ENCODE measurements at places on chromosomes 7 and 10. TPM values are rescaled to one million over a fixed set of nuclear protein-coding genes. Genes with fewer than 3 reads are reported as not detected.

The SPDYE1 gene
- not detected for total RNA-seq

GRCh38 chr7:88268051-88268450 is 38.6 kb downstream of the STEAP4 start:
- no peaks in the 10 kb centered on the region for H3K36me3 ChIP-seq
- DNase-seq: no peak
- H3K27me3 ChIP-seq: no peaks in the 10 kb centered on the region
- H3K4me1 ChIP-seq: no peaks in the 10 kb centered on the region

GRCh38 chr10:5615316-5615715 is 51.1 kb downstream of the ASB13 start:
- DNase-seq: no peak
- H3K27me3 ChIP-seq: no peaks in the 10 kb centered on the region

The HPSE2 gene
- total RNA-seq: 1.8 TPM

GRCh38 chr10:43273543-43273942 is 6.7 kb upstream of the RASGEF1A start:
- no peaks in the 10 kb centered on the region for H3K4me1 ChIP-seq
- DNase-seq: no peak
- no peak overlapping the region for H3K4me3 ChIP-seq
- no peaks in the 10 kb centered on the region for H3K27me3 ChIP-seq

The DNAJC12 gene
- total RNA-seq: 5.1 TPM

DNA sequence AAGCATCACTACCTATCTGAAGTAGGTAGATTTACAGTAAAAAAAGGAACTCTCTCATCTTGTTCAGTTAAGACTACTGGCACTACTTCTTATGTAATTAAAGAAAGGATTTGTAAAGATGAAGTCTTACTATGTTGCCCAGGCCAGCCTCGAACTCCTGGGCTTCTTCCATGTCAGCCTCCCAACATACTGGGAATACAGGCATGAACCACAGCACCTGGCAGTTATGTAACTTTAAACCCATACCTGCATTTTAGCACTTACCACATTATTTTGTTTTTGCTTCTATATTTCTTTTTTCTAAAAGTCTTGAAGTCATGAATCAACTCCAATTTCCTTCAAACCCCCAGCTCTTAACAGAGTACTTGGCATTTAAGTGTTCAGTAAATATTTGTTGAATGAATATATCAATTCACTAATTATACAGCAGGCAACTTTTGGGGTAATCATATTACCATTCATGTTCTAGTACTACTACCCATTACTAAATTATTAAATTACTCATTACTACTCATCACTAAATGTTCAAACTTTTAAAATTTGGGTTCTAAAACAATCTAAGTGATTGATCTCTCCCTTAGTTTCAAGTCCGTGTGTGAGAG is 31.6 kb upstream of the CCDC71L start:
- no peak for DNase-seq
- no peaks in the 10 kb centered on the region for H3K36me3 ChIP-seq
- no peaks in the 10 kb centered on the region for H3K27me3 ChIP-seq
- H3K27ac ChIP-seq: no peak overlapping the region
- no peaks in the 10 kb centered on the region for H3K4me1 ChIP-seq
- no peak overlapping the region for H3K4me3 ChIP-seq

DNA sequence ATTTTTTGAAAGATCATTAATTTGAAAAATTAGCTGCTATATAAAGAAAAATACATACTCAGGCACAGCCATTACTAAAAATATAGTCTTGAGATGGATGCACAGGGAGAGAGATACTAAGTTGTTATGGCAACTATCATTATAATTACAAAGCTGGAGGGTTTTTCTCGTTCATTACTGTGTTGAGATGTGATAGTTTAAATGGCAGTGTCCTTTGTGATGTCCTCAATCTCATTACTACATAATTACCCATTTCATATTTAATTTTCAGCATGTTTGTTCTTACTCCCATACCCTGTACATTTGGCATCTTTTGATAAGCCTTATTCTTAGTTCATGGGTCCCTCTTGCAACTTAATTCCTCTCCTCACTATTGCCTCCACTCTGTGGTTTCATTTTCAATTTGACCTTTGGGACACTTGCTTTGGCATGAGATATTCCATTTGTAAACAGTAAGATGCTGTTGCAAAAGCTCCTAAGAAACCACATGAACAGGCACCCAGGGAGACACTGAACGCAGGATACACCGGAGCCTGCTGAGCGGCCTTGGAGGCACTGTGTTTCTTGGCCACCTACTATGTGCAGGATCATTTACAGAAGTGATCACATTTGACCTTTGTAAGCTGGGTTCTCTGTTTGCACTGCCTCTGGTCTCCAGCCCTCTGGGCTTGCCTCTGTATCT is 4.8 kb upstream of the CPXM2 start:
- no peaks in the 10 kb centered on the region for H3K27me3 ChIP-seq
- no peak overlapping the region for H3K4me3 ChIP-seq
- DNase-seq: no peak
- peaks cover 4% of the 10 kb centered on the region for H3K4me1 ChIP-seq
- no peaks in the 10 kb centered on the region for H3K36me3 ChIP-seq

DNA sequence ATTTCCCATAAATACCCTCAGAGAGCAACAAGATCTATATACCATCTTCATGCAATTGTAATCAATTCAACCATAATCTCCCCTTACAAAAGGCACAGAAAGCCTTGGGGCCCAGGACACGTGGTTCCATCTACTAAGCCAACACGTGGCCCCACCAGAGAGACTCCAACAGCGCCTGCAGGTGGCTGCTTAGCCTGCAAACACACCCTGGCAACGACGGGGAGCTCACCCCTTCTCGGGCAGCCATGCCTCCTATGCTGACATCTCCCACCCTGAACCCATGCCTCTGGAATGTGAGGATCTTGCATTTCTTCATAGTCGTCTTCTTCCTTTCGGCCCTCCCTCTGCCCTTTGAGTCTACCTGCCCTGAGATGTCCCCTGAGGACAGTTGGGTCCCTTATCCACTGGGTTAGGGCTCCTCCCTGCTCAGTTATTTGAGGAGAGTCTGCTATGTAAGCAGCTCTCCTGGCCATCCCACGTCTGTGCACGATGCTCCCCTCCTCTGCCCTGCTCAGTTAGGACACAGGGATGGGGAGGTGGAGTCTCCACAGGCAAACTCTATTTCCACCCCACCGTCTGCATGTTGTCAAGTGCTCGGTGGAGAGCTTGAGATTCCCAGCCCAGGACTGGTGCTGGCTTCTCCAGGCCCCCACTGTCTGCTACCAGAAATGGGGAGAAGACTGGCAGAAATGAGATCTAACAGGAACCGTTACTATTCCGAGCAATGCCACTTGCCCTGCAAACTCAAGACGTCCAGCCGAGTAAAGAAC is 36.5 kb downstream of the EBF3 start:
- H3K27me3 ChIP-seq: no peaks in the 10 kb centered on the region
- DNase-seq: no peak
- H3K36me3 ChIP-seq: no peaks in the 10 kb centered on the region
- no peak overlapping the region for H3K27ac ChIP-seq

DNA sequence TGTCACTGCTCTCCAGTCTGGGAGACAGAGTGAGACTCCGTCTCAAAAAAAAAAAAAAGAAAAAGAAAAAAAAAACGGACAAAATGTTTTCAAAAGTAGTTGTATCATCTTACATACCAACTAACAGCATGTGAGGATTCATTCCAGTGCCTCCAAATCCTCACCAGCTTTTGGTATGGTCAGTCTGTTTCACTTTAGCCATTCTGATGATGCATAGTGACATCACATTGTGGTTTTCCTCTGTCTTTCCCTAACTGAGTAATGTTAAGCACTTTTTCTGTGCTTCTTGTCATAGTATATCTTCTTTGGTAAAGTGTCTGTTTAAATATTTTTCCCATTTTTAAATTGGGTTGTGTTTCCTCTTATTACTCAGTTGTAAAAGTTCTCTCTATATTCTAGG is 251.4 kb upstream of the CTBP2 start:
- H3K4me1 ChIP-seq: no peaks in the 10 kb centered on the region
- no peaks in the 10 kb centered on the region for H3K27me3 ChIP-seq
- H3K36me3 ChIP-seq: no peaks in the 10 kb centered on the region

The COL1A2 gene
- 1,356 TPM for total RNA-seq

The OR9A2 gene
- total RNA-seq: not detected

- no peak overlapping the region for H3K4me3 ChIP-seq
- H3K27ac ChIP-seq: no peak overlapping the region
- no peak for DNase-seq
- no peaks in the 10 kb centered on the region for H3K36me3 ChIP-seq
- H3K27me3 ChIP-seq: no peaks in the 10 kb centered on the region
These were observed 120.7 kb upstream of the PLXNA4 start for GRCh38 chr7:132697003-132697402.

- H3K4me3 ChIP-seq: no peak overlapping the region
- H3K4me1 ChIP-seq: peaks cover 10% of the 10 kb centered on the region
- H3K36me3 ChIP-seq: no peaks in the 10 kb centered on the region
- H3K27me3 ChIP-seq: peaks cover 4% of the 10 kb centered on the region
- no peak overlapping the region for H3K27ac ChIP-seq
- DNase-seq: no peak
These were observed 19.5 kb upstream of the PTF1A start for GRCh38 chr10:23172429-23173213.

GRCh38 chr7:685540-685939 is 41.0 kb upstream of the DNAAF5 start:
- H3K36me3 ChIP-seq: no peaks in the 10 kb centered on the region
- no peak overlapping the region for H3K4me3 ChIP-seq
- no peak for DNase-seq

DNA sequence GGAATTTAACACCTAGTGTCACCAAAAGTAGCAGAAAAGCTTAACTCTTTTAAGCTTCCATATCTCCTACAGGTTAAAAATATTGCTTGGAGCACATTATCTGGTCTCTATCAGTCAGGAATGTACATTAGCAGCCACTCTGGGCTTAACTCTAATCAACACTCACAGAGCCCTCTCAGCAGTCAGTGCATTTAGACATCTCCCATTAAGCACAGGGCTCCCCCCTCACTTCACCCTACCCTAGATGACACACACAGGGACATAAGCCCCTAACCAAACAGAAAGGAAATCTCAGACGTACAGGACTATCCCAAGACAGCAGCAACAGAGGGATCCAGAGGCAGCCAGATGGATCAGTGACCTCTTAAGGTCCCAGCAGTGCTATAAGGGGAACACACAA is 26.4 kb downstream of the FBXW4 start:
- no peak overlapping the region for H3K27ac ChIP-seq
- no peaks in the 10 kb centered on the region for H3K27me3 ChIP-seq
- peaks cover 66% of the 10 kb centered on the region for H3K36me3 ChIP-seq
- no peak for DNase-seq
- no peak overlapping the region for H3K4me3 ChIP-seq

DNA sequence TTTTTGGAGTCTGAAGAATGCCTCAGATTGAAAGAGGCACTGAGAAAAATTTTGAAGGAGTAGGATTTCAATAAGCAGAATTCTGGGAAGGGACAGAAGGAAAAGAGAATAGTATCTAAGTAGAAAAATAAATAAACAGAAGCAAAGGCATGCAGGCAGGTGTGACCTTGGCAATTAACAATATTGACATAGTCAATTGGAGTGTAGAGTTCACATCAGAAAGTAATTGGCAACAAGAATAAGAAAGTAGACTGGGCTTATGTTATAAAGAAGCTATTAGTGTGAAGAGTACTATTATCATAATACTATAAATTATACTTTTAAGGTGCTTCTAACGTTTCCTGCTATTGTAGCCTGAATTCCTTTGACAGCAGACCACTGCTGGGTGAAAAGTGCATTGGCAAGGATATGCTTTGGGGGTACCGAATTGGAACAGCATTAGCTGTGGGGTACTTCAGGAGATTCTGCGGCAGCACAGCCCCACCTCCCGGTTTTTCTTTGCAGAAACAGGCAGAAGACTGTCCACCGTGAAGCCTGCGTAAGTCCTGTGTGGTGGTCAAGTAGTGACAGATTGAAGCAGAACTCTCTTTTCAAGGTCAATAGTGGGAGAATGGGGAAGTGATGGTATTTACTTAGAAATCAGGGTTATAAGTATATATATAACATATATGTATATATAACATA is 357.0 kb downstream of the THSD7A start:
- no peak overlapping the region for H3K4me3 ChIP-seq
- DNase-seq: no peak
- H3K27ac ChIP-seq: no peak overlapping the region

DNA sequence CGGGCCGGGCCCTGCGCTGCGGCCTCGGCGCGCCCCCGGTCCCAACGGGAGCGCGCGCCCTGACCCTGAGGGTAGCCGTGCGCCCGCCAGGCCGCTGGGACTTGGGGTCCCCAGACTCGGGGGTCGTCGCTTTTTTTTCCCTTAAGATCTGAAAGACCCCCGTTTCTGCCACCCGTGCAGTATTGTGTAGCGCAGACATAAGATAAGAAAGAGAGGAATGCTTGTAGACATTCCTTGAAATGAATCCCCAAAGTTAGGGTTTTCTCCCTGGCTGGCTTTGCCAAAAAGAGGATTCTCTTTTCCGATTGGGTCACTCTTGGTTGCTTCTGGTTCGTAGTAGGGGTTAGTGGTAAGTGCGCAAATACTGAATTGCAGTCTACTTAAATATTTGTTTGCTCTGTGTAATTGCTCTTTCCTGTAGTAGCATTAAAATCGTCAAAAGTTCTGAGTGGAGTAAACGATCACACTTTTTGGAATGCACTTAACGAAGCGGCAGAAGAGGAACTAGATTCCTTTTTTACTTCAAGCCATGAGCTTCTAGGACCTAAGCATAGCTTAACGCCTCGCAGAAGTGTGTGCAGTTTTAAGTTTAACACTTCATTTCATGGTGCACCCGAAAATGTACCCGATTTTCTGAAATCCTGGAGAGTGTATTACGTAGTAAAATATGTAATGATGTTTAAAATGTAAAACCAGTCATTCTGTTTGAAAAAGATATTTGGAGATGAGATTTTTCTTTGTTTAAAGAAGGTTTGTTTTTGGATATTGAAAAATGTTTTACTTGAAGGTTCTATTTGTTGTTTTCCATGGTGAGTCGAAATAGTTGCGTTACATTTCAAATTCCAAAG is 1.3 kb downstream of the CUL1 start:
- H3K4me1 ChIP-seq: peaks cover 48% of the 10 kb centered on the region
- H3K36me3 ChIP-seq: no peaks in the 10 kb centered on the region
- H3K27ac ChIP-seq: peak overlapping the region; percentile 94
- H3K4me3 ChIP-seq: peak overlapping the region; percentile 88

GRCh38 chr7:73622909-73623797 is 1.2 kb downstream of the MLXIPL start:
- DNase-seq: no peak
- H3K36me3 ChIP-seq: no peaks in the 10 kb centered on the region
- peaks cover 18% of the 10 kb centered on the region for H3K4me1 ChIP-seq
- H3K27ac ChIP-seq: no peak overlapping the region

DNA sequence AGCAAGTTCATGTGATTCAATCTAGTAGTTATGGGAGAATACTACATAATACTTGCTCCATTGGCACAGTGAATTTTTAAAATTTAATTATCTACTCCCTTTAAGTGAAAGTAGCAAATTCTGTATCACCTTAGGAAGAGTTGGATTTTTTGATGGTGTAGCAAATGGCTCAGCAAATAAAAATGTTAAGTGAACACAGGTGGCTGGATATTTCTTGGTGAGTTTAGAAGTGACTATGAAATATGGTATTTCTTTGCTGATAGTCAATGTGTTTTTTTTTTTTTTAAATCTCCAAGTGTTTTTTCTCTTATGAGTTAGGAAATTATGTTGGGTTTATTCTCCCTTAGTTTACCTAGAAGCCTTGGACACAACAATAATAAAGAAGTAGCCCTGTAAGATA is 67.8 kb downstream of the CREM start:
- no peaks in the 10 kb centered on the region for H3K36me3 ChIP-seq
- peak overlapping the region; percentile 96 for H3K27ac ChIP-seq
- no peak overlapping the region for H3K4me3 ChIP-seq
- H3K4me1 ChIP-seq: peaks cover 10% of the 10 kb centered on the region
- no peaks in the 10 kb centered on the region for H3K27me3 ChIP-seq

GRCh38 chr10:104325436-104326435 is 12.5 kb downstream of the ITPRIP start:
- H3K27ac ChIP-seq: peak overlapping the region; percentile 86
- H3K27me3 ChIP-seq: no peaks in the 10 kb centered on the region
- no peak for DNase-seq
- no peaks in the 10 kb centered on the region for H3K36me3 ChIP-seq
- H3K4me3 ChIP-seq: no peak overlapping the region
- peaks cover 93% of the 10 kb centered on the region for H3K4me1 ChIP-seq

The ZNF487 gene
- 8.6 TPM for total RNA-seq
